Pulmonary artery endothelial cell (primary cell): ENCODE measurements at places on chromosomes 2 and 18. TPM values are rescaled to one million over a fixed set of nuclear protein-coding genes. Genes with fewer than 3 reads are reported as not detected.

Gene MDH1B
- total RNA-seq, result 0.26 and 0.35 TPM in 2 replicates

Gene TWSG1
- total RNA-seq, result 103 and 116 TPM in 2 replicates

Gene PPIL3
- 19.1 and 38.4 TPM in 2 replicates for total RNA-seq

Gene SCN9A
- 0.11 and 0.33 TPM in 2 replicates for total RNA-seq

Gene PPM1B
- total RNA-seq, result 16.0 and 20.0 TPM in 2 replicates

Gene LGALSL
- total RNA-seq, result 2.7 and 4.5 TPM in 2 replicates

Gene CIB4
- not detected in 2 replicates for total RNA-seq

Gene EPG5
- 11.5 and 27.7 TPM in 2 replicates for total RNA-seq

Gene NT5C1B
- total RNA-seq, result not detected in 2 replicates

Gene MYO3B
- total RNA-seq, result under 0.01 TPM in 1 of 2 replicates, not detected in the other

Gene ANKRD30B
- total RNA-seq, result not detected in 2 replicates

Gene SERPINB4
- not detected in 2 replicates for total RNA-seq

Gene FIGN
- 0.99 and 1.4 TPM in 2 replicates for total RNA-seq

Gene FBXO48
- total RNA-seq, result 0.20 and 0.39 TPM in 2 replicates

Gene HOXD9
- not detected in 2 replicates for total RNA-seq

Gene MAP3K19
- total RNA-seq, result not detected in 2 replicates

Gene SLC11A1
- 0.04 TPM in 1 of 2 replicates, not detected in the other for total RNA-seq

Gene TPO
- not detected in 2 replicates for total RNA-seq

Gene C2orf72
- total RNA-seq, result not detected in 2 replicates

Gene IHH
- under 0.01 TPM in 1 of 2 replicates, not detected in the other for total RNA-seq

Gene TMEM37
- 0.73 and 2.3 TPM in 2 replicates for total RNA-seq

Gene TRPM8
- not detected in 2 replicates for total RNA-seq

Gene NR4A2
- total RNA-seq, result 0.07 and 0.11 TPM in 2 replicates

Gene LHCGR
- not detected in 2 replicates for total RNA-seq

Gene CMPK2
- 0.39 and 0.92 TPM in 2 replicates for total RNA-seq

Gene CXCR2
- not detected in 2 replicates for total RNA-seq

Gene GALNT14
- total RNA-seq, result not detected in 2 replicates

Gene ERFE
- 0.46 and 0.53 TPM in 2 replicates for total RNA-seq

Gene TWIST2
- total RNA-seq, result 5.4 and 13.2 TPM in 2 replicates

Gene BOLL
- total RNA-seq, result not detected in 2 replicates

Gene NCKAP5
- 0.39 and 0.59 TPM in 2 replicates for total RNA-seq

Gene DHRS9
- 0.40 and 1.2 TPM in 2 replicates for total RNA-seq
